SK-MEL-5 (cell line): ENCODE measurements at places on chromosomes 11 and 22.

DNA sequence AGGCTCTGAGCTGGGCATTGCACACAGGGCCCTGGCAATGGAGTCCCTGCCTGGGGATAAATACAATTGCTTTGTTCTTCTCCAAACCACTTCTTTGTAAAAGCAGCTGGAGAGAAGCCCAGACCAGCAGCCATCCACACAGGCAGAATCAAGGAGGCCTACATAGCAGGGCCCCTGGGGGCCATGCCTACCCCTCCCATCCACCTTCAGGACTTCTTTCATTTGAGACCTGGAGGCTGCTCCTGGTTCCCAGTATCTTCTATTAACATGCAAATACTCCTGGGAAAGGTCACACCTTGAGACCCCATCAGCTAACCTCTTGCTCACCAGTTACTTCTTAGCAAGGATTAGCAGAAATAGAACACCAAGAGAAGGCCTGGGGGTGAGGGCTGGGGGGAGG lies 511.1 kb downstream of the SOX6 start:
- peak; percentile 65 for DNase-seq

DNA sequence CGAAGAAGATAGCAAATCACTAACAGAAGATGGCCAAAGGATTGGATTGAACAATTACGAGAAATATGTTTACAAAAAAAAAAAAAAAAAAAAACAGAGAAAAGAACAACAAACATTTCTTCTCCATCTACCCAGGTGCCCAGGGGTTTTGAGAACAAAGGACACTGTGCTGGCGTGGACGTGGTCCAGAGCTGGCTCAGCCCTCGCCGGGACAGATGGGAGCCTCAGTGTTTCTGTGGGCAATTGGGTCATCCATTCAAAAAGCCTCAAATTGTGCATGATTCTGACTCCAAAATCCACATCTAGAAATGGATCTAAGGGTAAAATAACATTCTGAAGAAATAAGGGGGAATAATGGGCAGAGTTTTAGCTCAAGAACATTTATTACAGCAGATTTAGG lies 63.1 kb downstream of the DHCR7 start:
- DNase-seq: no peak

GRCh38 chr22:25030636-25031035 lies 78.1 kb downstream of the KIAA1671 start:
- no peak for DNase-seq

- DNase-seq: no peak
Measured at GRCh38 chr22:48605125-48605524, 1222.5 kb downstream of the BRD1 start.

- DNase-seq: no peak
Measured at GRCh38 chr22:25419247-25420113, 145.0 kb upstream of the GRK3 start.

DNA sequence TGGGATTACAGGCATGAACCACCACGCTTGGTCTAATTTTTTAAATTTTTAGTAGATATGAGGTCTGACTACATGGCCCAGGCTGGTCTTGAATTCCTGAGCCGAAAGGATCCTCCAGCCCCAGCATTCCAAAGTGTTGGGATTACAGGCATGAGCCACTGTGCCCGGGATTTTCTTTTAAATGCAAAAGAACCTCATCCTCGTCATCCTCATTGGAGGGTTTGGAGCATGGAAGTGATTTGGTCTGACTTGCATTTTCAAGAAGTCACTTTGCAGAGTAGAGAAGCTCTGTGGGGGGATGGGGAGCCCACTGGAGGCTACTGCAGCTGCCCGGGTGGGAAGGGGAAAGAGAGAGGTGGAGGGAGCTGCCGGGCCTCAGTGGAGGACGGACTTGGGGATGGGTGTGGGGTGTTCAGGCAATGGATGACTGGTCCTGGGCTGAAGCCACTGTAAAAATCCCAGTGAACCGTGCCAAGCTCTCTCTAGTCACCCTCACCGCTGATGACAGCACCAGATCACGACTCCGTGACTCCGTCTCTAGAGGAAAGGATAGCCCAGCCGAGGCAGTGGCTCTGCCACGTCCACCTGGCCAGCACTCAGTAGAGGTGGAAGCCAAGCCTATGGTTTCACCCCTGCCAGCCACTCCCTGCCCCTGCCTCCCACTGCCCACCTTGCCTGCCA lies 32.8 kb upstream of the SLC22A12 start:
- no peak for DNase-seq

DNA sequence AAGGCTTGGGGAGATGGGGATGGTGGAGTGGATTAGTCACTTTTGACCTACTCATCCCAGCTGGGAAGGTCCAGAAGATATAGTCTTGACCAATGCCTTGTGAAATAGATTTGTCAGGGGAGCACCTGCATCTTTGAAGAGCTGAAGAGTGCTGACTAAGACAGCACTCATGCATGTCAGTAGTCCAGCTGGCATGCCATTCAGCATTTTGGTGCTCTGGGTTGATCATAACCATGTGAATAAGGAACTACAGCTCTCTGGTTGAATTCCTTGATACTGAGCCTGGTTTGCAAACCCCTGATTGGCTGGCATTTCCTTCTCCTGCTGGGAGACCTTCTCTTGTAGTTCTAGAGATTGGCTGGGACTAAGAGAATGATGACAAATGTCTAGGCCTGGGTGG lies 106.8 kb upstream of the ALX4 start:
- no peak for DNase-seq

- DNase-seq: no peak
Measured at GRCh38 chr22:24183321-24184031, 2.2 kb downstream of the SUSD2 start.

- no peak for DNase-seq
Measured at GRCh38 chr22:37215890-37216289, 3.6 kb upstream of the SSTR3 start.

GRCh38 chr22:28837640-28838039 lies 37.3 kb upstream of the XBP1 start:
- no peak for DNase-seq

DNA sequence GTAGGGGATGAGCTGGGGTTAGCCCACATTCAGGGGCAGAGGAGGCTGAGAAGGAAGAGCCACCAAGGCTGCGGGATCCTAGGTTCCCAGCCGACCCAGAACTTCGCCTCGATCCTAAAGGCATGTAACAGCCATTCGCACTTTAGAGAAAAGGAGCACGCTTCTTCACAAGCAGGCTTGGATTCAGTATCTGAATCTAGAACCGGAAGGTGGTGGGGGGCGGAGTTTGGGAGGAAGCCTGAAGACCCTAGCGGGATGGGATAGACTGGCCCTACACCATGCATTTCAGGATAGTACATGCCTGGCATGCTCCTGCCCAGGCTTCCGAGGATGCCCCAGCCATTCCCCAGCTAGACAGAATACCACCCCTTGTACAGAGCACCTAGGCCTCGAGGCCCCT lies 4.4 kb downstream of the SCARF2 start:
- no peak for DNase-seq

DNA sequence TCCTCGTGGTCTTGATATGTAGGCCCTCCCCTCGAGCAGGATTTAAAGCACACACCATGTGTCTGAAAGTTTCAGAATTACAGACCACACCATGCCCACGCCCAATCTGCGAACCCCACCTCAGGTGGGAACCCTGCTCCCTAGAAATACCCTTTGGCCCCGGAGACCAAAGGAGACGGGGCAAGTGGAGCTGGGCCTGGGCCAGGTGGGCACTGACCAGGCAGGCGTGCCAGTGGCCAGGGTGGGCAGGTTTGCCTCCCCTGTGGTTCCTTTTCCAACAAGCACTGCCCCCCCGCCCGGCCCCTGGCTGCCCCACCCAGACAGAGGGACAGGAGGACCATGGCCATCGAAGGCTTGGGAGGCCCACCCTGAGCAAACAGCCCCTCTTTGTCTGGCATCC lies 400.4 kb downstream of the TBC1D22A start:
- no peak for DNase-seq

DNA sequence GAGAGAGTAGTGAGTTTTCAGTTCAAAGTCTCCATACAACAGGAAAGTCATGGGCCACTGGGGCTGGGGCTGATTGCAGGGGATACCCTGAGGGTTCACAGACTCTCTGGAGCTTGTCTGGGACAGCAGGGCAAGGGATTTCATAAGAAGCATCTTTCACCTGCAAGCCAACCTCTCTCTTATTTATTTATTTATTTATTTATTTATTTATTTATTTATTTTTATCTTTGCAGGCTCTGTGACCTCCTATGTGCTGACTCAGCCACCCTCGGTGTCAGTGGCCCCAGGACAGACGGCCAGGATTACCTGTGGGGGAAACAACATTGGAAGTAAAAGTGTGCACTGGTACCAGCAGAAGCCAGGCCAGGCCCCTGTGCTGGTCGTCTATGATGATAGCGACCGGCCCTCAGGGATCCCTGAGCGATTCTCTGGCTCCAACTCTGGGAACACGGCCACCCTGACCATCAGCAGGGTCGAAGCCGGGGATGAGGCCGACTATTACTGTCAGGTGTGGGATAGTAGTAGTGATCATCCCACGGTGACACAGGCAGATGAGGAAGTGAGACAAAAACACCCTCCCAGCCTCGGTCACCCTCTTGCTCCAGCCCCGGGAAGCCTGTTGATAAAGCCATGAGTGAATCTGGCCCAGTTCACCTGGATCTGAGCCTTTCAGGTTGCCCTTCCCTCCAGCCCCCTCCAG lies 68.4 kb downstream of the GGTLC2 start:
- no peak for DNase-seq

GRCh38 chr11:82560836-82561235 lies 172.8 kb downstream of the FAM181B start:
- no peak for DNase-seq

- DNase-seq: no peak
Measured at GRCh38 chr11:121057922-121058321, 34.0 kb downstream of the TBCEL start.

GRCh38 chr11:8767466-8768142 lies 85.0 kb downstream of the RPL27A start:
- DNase-seq: no peak

- peak; percentile 86 for DNase-seq
Measured at GRCh38 chr22:37951305-37951704, 2.1 kb downstream of the C22orf23 start.

DNA sequence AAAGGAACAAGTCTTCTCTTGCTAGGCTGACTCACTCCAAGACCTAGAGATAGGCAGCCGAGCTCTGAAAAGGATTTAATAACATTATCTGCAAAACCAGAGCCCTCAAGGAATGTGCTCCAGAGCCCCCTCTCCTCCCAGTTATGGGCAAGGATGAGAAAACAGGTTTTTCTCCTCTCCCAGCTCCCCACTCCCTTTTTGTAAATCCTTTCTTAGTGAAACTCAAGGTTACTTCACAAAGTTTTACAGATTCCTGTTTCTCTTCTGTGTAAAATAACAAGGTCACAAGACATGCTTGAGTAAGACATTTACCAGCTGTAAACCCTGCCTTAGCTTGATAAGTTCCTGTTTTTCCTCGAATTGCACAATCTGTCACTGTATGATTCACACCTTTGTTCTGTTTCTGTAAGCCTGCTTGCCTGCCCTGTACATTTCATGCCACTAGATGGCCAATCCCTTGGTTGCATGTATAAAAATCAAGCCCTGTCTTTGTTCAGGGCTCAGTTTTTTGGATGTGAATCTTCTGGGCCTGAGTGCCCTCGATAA lies 489.4 kb downstream of the KCNA4 start:
- peak; percentile 45 for DNase-seq

DNA sequence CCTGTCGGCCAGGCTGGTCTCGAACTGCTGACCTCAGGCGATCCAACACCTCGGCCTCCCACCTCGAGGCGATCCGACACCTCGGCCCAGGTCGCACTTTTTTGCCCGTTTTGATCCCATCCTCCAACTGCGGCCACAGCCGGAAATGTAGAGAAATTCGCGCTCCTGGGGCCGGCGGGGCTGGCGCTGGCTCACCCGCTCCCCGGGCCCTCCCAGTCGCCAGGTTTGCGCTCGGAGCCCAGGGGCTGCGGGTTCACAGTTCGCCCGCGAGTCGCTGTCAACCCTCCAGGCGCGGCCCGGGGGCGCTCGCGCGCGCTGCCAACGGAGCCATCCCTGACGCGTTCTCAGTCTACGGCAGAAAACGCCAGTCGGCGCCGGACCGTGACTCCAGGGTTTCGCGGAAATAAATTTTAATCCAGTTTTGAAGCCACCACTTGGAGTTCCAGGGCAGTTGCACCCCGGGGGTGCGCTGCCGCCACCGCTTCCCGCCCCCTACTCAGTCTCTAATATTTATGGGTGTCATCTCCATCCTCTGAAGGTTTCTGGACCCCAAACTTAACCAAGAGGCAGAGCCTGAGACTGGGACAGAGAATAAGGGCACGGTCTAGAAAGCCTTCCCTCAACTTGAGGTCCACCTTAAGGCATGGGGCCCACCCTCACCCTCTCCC lies 1.5 kb upstream of the KLHDC7B start:
- no peak for DNase-seq

- no peak for DNase-seq
Measured at GRCh38 chr11:619628-620050, 3.9 kb upstream of the IRF7 start.

GRCh38 chr11:42840860-42841259 lies 470.9 kb upstream of the API5 start:
- DNase-seq: no peak

DNA sequence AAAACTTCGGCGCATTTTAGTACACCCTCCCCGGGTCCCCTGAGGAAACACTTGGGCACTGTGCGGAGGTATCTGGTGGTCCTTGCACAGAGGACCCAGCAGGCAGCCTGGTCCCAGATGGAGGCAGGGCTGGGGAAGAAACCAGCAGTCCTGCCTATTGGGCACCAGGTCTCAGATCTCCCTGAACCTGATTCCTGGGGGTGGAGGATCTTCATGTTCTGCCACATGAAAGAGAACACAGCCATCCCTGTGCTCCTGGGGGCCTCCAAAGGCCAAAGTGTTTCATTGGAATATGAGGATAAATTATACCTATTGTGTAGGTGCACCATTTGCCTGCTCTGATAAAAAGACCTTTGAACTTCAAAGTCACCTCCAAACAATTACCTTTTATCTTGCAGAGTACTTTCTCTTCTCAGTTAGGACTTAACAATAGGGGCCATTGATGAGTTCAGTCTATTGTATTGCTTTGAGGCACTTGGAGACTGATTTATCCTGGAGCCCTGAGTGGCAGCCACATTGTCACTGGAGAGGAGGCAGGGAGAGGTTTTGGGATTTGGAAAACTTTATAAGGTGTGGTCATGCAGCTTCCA lies 1.8 kb downstream of the RCN1 start:
- DNase-seq: peak; percentile 25

DNA sequence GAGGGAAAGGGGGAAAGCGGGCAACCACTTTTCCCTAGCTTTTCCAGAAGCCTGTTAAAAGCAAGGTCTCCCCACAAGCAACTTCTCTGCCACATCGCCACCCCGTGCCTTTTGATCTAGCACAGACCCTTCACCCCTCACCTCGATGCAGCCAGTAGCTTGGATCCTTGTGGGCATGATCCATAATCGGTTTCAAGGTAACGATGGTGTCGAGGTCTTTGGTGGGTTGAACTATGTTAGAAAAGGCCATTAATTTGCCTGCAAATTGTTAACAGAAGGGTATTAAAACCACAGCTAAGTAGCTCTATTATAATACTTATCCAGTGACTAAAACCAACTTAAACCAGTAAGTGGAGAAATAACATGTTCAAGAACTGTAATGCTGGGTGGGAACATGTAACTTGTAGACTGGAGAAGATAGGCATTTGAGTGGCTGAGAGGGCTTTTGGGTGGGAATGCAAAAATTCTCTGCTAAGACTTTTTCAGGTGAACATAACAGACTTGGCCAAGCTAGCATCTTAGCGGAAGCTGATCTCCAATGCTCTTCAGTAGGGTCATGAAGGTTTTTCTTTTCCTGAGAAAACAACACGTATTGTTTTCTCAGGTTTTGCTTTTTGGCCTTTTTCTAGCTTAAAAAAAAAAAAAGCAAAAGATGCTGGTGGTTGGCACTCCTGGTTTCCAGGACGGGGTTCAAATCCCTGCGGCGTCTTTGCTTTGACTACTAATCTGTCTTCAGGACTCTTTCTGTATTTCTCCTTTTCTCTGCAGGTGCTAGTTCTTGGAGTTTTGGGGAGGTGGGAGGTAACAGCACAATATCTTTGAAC lies 6.8 kb downstream of the MALAT1 start:
- no peak for DNase-seq
